ENCODE measurements at places on chromosomes 5 and 9. TPM values are rescaled to one million over a fixed set of nuclear protein-coding genes. Genes with fewer than 3 reads are reported as not detected.

GRCh38 chr5:96734871-96735325 is 72.7 kb downstream of the CAST start:
- no peak overlapping the region for H3K4me3 ChIP-seq
- no peak for DNase-seq
- peaks cover 27% of the 10 kb centered on the region for H3K36me3 ChIP-seq

DNA sequence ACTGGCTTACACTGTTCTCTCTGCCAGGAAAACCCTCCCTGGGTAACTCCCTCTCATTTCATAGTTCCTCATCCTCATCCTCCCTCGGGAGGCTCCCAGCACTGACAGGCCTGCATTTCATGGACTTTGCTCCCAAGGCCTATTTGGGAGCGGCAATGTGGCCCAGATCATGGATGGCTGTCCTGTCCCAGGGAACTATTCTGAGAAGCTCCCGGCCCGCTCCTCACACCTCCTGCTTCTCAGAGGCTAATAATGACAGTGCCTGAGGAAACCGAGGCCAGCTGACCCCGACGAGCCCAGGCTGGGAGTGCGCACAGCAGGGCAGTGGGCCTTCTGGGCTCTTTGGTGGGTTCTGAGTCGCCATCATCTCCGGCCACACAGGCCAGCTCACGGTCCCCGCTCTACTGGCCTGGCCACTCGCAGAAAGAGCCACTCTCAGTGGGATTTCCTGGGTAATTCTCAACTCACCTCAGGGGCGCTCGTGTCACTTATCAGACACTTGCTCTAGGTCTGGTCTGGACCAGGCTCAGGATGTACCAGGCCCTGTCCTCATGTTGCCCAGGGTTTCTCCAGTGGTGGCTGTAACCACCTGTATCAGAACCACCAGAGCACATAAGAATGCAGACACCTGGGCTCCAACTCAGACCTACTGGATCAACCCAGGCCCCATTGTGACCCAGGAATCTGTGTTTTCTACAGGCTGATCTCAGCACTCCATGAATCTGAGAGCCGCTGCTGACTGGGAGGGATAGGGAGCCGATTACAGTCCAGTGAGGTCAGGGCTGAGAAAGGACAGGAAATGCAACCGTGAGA is 2.0 kb upstream of the DOLPP1 start:
- no peaks in the 10 kb centered on the region for H3K27me3 ChIP-seq
- no peaks in the 10 kb centered on the region for H3K36me3 ChIP-seq
- H3K4me3 ChIP-seq, result no peak overlapping the region
- H3K4me1 ChIP-seq, result no peaks in the 10 kb centered on the region
- DNase-seq, result no peak

Gene JAKMIP2
- polyA plus RNA-seq, result 0.71 TPM

Gene ALDH1B1
- 74.7 TPM for polyA plus RNA-seq

Gene FGFR4
- polyA plus RNA-seq, result 50.2 TPM
